Urinary bladder (tissue), 4 donors: ENCODE measurements at places on chromosomes 1 and 21.

DNA sequence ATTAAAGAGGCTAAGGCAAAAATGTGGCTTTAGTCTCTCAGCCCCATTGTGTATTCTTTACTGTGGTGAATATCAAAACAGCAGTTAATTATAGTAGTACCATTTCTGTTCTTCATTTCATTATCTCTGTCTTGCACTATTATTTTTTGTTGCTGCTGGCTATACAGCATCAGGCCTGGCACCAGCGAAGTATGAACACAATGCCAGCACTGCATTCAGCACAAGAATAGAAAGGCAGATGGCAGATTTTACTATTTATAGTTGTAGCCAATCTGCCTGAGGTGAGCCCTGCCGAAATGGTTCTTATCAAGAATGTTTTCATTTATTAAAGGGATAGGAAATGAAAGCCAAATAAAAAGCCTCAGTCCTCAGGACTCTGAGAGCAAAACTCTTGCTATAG is 72.1 kb downstream of the GPR52 start:
- no peak for DNase-seq

DNA sequence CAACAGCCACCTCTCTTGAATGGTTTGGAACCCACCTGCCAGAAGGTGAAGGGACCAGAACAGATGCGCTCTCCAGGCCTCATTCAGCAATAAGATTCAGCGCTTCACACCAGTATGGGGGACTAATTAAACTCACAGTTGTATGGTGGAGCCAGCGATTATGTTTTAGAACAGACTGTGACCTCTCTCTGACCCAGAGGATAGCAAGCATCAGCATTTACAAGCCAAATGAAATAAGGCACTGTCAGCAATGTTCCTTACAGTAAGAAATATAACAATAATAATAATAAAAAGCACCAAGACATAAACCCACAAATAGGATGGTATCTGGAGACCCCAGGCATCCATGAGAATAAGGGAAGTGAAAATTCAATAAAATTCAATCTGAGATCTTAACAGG is 6.9 kb upstream of the CDC42BPA start:
- DNase-seq = no peak

- no peak for DNase-seq
These were observed 2.9 kb downstream of the FAM177B start for GRCh38 chr1:222739929-222740328.

DNA sequence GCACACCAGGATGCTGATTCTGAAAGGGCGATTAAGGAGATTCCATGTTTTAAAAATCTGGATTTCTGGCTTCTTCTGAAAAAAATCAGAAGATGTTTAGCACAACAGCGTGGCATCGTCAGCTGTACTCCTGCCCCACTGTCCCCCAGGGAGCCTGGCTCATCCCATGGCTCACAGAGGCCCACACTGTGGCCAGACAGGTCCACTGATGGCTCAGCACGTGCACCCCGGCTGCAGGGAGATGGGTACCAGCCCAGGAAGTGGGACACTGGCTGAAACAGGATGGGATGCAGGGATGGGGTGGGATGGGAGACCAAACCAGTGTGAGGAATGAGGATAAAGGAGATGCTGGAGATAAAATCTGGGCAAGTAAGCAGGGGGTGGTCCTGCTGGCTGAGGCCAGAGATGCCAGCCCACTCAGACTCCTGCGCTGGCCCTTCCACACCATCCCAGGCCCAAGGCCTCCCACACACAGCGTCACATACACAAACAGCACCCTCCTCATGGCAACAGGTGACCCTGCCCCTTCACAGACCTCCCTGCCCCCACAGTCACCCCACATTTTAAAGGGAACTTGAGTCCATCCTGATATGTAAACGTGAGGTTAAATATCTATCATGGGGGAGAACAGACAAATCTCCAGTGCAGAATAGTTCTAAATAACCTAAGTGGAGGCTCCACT is 23.9 kb upstream of the SAMD11 start:
- no peak for DNase-seq

DNA sequence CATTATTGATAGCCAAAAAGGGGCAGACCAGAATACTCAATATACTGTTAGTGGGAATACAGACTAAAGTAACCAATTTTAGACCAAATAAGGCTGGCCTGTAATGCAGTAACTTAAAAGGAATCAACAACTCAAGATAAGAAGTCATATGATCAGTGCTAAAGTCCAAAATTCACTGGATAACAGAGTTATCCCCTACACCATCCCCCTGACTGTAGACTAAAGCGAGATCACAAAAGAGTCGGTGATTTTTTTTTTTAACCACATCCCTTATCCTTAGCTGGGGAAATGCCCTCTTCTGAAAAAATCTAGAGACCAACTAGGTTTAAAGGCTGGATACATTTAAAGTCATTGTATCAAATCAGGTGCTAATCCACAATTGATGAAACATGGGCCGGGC is 7.7 kb downstream of the UBR4 start:
- DNase-seq = no peak

DNA sequence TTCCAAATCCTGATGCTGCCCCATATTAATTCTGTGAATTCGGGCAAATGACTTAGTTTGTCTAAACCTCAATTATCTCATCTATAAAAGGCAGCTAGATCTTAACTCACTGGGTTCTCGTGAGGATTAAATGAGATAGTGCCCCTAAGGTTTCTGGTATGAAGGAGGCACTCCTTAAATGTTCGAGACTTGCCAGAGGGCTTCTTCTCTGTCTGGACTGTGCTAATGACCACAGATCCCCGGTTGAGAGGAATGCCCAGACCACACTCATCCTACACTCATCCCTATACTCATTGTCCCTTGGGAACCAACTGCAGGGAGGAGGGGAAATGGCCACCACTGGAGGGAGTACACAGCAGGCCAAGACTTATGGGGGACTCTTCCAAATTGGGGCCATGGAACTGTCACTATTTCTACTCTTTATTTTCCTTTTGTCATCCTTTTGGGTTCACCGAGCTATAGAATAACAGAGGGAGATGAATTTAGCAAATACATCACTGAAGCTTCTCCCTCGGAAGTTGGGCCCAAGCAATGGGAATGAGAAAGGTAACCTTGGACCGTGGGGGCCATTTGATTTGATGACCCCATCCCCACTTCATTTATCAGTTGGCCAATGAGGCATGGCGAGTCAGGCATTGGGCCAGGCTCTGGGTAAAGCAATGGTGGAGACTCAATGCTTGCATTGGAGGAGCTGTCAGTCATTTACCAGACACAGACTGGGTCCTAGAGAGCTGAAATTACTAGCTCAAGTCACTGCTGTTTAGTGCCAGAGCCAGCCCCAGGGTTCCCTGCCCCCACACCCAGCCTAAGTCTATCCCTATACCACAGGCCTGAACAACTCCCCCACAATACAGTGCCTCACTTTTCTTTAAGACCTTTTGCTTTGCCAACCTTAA is 5.1 kb downstream of the ATF3 start:
- no peak for DNase-seq

GRCh38 chr1:88678405-88678804 is 5.7 kb upstream of the PKN2 start:
- no peak for DNase-seq

DNA sequence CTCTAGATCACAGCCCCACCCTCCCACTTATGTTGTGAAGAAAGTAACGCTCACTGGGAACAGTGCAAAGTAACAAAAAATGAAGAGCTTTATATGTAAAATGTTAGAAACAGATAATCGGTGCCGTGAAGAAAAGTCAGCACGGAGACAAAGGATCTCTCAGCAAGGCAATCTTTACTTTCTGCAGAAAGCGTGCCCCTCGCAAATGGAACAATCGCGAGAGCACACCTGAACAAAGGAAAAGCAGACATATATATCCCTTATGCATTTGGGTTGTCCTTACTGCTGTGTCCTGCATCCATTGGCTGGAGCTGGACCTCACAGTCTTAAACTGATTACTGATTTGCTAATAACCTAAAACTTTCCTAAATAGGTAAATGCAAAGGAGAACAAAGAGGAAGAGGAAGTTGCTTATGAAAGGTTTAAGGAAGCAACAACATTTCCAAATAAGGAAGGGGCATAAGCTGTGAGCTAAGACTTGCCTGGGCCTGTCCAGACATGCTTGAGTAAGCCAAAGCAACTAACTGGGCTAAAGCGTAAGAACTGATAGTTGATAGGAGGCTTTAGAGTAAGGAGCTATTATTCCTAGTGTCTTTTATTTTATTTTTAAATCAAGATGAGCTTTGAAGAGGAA is 89.7 kb downstream of the GTF2B start:
- no peak for DNase-seq
